ENCODE measurements at places on chromosomes 1 and 21. TPM values are rescaled to one million over a fixed set of nuclear protein-coding genes. Genes with fewer than 3 reads are reported as not detected.
A peak's percentile ranks its signal among the peaks of the same experiment; 100 is the strongest.

- DNase-seq = peak; percentile 12
Observed at GRCh38 chr1:107572674-107573211, 392.2 kb downstream of the VAV3 start.

DNA sequence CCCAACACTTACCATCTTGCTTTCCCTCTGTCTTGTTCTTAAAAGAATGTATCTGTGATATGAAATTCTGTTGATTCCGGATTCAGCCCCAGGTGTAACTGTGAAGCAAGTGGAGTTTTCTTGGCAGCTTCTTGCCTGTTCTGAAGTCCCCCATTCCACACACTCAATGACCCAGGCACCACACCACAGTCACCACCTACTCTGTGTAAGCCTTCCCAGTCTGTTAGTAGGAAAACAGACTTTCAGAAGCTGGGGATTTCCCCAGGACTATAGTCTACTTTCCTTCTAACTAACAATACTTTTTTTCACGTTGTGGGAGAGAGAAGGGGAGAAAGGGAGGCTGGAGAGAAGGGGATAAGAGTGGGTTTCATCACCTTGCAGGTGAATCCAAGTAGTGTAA, 299.1 kb upstream of the PROX1 start:
- no peak for DNase-seq

The UBASH3A gene
- polyA plus RNA-seq = not detected

The CLK2 gene
- polyA plus RNA-seq = not detected

GRCh38 chr21:25964926-25965325, 205.6 kb downstream of the APP start:
- no peak for DNase-seq

The THEM5 gene
- polyA plus RNA-seq = 0.36 TPM

- no peak for DNase-seq
Observed at GRCh38 chr21:39084979-39085729, 98.1 kb downstream of the PSMG1 start.

The ZBTB21 gene
- 7.1 TPM for polyA plus RNA-seq

DNA sequence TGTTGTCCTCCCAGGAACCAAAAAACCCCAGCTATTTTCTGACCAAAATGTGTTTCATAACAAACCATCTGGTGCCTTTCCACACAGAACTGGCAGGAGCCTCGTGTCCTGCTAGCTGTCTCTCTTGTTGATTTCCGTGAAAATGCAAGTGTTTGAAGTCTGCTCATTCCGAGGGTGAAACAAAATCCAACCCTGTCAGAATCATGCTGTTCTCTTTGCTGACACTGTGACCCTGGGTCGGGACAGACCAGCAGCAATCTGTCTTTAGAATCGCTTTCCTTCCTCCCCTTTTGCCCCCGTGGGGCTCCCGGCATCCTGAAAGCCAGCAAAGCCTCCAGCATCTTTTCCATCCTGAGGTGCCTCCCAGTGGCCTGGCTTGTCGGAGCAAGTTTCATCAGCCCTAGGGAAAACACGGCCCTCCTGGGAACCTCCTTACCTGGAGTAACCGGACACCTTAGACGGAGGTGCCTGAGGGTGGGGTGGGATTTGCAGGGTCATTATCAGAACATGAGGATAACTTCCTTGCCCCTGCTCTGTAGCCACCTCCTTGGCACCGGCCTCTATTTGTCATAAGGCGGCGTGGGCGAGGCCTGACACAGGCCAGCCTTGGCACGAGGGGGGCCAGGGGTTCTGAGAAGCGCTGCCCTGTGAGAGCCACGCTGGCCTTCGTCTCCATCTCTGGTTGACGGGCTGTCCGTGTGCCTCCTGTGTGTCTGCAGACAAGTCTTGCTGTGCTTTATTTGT, 24.9 kb downstream of the LDLRAP1 start:
- DNase-seq = no peak

DNA sequence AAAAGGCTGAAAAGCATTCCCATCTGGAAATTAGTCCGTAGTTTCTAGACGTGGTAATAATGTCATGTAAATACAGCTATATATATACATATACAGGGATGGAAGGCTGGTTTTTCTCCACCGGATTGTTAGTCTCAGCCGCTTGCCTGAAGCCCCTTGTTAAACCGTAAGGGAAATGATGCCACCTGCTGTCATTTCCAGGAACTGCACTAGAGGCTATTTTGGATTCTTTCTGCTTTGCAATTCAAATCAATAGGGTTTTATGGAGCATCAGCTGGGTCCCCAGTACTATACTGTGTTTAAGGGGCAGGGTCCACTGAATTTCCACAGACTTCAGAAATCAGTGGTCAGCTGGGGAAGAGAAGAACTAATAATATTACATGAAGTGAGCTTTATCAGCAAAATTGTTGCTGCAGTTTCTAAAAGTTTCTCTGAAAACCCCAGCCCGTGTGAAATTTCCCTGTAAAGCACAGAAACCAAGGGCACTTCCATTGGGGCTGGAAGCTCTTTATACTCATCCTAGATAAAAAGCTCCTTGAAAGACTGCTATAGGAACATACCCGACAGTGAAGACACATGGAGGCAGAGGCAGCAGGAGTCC, 33.8 kb upstream of the MPZL1 start:
- DNase-seq = peak; percentile 87

DNA sequence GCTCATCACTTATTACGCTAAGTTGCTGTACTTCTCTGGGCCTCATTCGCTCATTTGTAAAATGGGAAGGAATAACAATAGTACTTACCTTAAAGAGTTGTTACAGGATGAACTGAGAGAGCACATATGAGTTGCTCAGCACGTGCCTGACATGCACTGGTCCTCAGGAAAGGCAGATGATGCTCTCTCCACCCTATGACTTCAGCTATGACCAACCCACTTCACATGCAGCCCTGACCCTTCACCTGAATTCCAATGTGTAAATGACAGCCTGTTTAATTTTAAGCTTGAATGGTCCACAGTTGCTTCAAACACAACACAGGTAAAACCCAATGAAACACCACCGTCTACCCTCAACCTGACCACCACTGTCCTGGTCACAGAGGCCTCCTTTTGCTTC, 32.9 kb downstream of the GADD45A start:
- no peak for DNase-seq

DNA sequence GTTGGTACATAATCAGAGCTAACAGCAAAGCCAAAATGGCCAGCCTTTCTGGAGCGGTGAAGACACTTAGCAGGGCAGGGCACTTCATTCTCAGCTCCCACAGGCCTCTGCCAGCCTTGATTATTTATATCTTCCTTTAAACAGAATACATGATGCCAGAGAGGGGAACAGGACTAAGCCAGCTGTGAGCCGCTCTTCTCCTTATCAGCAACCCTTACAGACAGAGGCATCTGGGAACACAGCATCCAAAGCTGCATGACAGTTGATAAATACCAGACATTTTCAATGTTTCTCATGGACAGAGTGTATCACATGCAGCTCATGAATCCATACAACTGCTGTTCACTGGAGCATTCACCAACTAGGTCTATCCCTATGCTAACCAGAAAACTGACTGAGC, 29.1 kb downstream of the DNAJC11 start:
- no peak for DNase-seq

DNA sequence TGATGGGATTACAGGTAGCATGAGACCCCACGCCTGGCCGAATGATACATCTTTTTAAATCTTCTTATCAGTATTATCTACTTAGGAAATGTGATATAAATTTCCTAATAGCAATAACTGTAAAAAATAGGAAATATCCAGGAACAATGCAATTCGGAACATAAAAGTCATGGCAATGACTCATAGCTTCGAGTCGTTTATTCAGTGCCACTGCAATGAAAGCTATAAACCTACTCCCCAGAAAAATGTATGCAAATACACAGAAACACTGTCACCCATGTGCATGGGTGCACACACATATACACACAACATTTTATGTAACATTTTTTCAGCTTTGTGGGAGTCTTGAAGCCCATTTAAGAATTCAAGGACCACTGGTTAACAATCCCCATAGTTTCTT, 194.6 kb downstream of the PATJ start:
- DNase-seq = no peak

The OR2T3 gene
- polyA plus RNA-seq = not detected

The VWA5B1 gene
- 0.26 TPM for polyA plus RNA-seq

GRCh38 chr1:62184336-62184735, 10.3 kb upstream of the L1TD1 start:
- DNase-seq = no peak

The WNT3A gene
- not detected for polyA plus RNA-seq

DNA sequence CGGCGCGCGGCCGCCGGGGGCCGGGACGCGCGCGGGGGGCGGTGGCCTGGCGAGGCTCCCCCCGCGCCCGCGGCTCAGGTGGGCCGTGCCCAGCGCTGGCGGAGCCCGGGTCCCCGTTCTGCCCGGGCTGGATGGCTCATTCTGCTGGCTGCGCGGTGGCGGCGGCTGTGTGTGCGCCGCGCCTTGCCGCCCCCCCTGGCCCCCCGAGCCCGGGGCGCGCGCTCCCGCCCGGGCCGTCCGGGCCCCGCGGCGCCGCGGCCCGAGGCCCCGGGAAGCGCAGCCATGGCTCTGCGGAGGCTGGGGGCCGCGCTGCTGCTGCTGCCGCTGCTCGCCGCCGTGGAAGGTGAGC, at the start of gene EPHB2:
EPHB2 (plus strand) TSS at position 139 of the 349 bp plus-strand sequence; CDS start at position 283, 144 bp downstream.
- no peak for DNase-seq

GRCh38 chr1:29382851-29383745, 146.8 kb downstream of the PTPRU start:
- no peak for DNase-seq

DNA sequence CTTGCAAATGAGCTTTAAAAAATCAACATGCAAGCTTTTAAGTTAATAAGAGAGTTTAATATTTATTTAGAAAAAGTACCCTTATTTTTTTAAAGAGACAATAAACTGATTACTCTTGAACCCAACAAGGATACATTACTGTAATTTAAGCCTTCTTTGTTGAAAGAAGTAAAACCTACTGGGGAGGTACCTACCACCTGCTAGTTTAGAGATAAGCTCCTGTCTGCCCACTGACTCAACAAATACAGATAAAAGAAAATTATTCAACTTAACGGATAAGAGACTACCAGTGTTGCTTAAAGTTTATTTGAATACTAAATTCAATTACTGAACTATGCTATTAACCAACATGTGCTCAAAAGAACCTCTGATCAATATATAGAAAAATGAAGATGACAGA, 23.1 kb downstream of the USP24 start:
- no peak for DNase-seq

DNA sequence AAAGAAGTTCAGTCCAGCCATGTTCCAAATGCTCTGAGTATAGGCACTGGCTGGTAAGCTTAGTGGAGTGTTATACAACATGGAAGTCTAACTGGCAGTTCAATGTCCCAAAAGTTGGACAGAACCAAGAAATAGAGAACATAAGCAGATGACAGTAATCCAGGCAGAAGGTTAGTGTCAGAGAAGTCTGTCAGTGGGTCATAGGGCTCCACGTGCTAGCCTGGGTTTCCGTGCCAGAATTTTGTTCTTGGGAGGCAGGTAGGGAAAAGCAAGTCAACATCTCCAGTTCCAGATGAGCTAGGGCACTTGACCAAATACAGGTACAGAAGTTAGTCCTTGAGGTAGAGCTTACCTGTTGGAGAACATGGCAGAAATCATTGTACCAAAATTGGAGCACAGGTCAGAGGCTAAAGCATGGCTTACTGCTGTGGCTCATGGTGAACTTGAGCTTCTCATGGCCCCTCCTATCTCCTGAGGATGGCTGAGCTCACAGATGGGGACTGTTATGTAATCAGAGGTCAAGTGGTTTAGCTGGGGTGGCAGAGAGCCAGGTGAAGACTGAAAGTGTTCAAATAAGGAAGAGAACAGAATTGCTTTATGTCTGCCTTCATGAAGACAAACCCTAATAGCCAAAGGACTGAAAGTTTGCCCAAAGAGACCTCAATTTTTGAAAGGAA, 170.8 kb downstream of the NFIA start:
- DNase-seq = no peak

The TXLNA gene
- 41.2 TPM for polyA plus RNA-seq

GRCh38 chr1:26155370-26156284, 3.3 kb upstream of the FAM110D start:
- no peak for DNase-seq

GRCh38 chr1:194084755-194085154, 898.3 kb upstream of the B3GALT2 start:
- no peak for DNase-seq

DNA sequence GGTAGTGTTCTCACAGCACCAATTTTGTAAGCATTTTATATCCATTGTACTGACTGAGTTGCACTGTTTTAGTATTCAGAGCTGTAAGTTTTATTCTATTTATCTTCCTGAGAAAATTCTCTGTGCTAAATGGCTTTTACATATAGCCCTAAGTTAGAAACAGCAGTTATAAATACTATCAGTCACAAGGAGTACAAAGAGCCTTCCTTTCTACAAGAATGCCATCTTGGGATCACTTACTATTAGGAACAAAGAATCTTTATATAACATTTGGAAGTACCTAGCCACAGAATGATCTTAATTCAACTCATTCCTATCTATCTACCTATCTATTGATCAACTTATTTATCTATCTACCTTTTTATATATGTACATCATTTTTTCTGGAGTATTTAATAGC, 423.9 kb upstream of the RGS18 start:
- DNase-seq = no peak

DNA sequence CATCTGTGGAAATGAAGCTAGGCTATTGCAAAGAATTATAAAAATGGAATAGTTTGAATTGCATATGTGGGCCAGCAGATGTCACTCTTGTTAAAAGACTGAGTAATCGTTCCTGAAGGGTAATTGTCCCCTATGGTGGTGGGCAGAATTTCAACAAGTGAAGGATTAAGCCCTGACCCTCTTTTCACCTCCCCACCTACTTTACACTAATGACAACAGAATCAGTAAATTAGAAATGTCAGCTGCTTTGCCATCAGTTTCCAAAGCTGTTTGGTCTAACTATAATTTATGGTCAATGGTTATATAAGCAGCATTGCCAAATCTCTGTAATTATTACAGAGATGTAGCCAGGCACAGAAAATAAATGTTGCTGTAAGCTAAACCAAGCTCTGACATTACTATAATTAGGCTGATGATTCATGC, 898.6 kb downstream of the AMY1C start:
- DNase-seq = no peak

- no peak for DNase-seq
Observed at GRCh38 chr1:183913567-183913993, 108.7 kb downstream of the RGL1 start.

DNA sequence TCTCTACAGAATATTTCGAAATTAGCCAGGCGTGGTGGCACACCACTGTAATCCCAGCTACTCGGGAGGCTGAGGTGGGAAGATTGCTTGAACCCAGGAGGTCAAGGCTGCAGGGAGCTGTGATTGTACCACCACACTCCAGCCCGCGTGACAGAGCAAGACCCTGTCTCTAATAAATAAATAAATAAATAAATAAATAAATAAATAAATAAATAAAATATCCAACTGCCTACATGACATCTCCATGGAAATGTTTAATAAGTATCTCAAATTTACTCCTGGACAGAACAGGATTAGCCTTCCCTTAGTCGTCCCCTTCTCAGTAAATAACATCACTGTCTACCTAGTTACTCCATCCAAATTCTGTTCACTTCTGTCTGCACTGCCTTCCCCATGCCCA, 29.0 kb upstream of the KCNN3 start:
- no peak for DNase-seq

GRCh38 chr1:94951509-94952208, 24.7 kb upstream of the CNN3 start:
- DNase-seq = no peak
